ENCODE measurements at places on chromosomes 16 and 17.
A peak's percentile ranks its signal among the peaks of the same experiment; 100 is the strongest.

GRCh38 chr16:13060932-13061331, 159.5 kb downstream of the SHISA9 start:
- no peak for DNase-seq

DNA sequence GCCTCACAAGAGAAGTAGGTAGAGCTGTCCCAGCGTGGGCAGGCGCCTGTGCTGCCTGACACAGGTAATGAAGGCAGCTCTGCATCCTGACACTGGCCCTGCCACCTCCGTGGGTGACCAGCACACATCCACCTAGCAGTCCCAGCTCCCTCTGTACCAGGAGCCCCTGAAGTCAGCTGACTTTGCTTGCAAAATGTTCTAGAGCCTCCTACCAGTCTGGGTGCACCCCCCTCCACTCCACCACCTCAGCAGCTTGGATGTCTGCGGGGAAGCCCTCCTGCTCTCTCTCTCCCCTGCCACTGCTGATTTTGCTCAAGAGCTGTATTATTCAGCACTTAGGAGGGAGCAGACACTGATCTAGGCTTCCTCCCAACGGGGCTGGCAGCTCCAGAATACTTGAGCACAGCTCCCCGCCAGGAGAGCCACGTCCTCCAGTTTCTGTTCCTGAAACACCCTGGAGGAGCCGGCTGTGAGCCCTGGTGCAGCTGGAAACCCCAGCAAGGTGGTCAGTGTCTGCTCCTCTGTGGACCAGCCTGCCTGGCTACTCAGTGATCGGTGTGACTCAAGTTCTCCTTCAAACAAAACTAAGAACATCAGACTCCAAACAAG, 1.0 kb downstream of the RNF166 start:
- peak; percentile 42 for DNase-seq

DNA sequence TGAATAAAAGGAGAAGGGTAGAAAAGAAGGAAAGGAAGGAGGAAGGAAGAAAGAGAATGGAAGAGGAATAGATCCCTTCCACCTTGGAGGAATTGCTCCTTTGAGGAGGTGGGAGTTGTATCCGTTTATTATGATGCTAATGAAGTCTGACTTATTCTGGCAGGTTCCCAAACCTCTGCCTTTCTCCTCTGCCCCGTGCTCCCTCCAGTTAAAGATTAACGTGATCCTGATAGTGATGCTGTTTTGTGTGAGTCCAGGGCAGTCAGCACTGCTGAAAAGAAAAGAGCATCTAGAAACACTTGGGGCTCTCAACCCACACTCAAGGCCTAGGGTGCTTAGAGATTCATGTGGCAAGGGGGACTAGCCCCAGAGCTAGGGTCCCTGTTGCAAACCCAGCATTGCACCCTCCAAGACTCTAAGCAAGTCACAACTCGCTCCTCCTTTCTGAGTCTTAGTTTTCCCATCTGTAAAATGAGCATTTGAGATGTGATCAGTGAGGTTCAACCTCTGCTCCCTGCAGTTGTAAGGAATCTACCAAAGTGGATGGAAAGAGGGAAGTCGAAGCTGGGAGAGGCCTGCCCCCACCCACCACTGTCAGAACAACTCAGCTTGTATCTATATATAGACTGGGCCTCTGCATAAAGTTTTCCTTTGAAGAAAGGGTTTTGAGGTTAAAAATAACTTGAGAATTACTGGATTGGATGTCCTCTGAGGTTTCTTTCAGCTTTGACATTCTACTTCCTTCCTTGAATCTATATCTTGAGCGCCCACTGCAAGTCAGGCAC, 46.9 kb upstream of the TMEM132E start:
- no peak for DNase-seq

DNA sequence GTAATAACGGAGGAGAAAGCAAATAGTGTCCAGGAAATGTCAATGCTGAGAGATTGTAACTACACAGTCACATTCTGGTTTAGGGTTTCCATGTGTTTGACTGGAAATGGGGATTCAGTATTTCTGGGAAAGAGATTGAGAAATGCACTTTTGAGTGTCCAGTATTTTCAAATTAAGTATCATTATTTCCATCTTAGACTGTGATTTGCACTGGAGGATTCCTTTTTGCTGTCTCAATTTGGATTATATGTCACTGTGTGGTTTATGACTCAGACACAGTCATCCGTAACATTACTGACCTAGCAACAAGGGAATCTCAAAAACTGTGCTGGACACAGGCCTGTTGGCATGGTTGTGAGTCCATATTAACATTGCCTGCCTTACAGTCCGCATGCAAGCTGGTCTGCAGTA, 681.4 kb downstream of the CDH11 start:
- DNase-seq: no peak

DNA sequence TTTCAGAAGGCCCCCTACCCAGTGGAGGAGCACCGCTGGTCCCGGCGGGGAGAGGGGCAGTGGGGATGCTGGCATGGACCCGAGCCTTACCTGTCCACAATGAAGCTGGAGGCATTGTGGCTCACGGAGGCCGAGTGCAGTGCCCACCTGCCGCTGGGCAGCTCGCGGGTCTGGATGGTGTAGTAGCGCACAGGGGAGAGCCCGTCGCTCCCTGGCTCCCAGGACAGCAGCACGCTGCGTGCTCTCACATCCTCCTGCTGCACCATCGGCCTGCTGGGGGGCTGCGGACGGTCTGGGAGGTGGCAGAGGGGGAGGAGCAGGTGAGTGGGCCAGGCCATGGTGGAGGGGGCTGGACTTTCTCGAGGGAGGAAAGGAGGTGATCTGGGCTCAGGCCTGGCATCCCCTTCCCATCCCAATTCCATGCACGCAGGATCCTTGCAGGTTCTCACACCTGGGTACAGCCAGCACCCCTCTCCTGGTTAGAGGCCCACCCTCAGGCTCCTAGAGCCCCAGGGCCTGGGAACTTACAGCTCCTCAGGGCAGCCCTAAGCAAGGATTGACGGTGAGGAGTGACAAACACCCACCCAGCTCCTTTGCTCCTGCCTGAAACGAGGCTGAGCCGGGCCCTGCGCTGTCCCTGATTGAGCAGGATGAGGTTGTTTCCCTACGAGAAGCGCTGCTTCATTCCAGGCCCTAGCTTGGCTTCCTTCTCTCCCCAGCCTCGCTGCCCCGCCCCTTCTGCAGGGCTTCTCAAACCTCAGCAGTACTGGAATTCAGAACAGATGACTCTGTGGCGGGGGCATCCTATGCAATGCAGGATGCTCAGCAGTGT, 76.2 kb upstream of the CDC42EP4 start:
- no peak for DNase-seq

GRCh38 chr16:10390330-10390729, 4.5 kb downstream of the ATF7IP2 start:
- no peak for DNase-seq

DNA sequence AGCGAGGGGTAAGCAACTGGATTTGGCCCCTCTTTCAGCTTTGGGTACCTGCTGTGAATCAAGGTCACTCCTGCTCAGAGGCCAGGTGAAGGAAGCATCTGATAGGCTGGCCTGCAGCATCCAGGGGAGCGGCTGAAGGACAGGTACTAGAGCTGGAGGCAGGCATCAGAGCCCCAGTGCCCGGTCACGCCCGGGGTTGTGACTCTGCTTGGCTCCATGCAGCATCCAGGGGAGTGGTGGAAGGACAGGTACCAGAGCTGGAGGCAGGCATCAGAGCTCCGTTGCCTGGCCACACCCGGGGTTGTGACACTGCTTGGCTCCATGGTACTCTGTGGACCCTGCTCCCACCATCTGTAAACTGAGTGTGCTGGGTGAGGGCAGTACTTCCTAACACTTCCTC, 189.7 kb downstream of the XYLT1 start:
- DNase-seq: no peak

DNA sequence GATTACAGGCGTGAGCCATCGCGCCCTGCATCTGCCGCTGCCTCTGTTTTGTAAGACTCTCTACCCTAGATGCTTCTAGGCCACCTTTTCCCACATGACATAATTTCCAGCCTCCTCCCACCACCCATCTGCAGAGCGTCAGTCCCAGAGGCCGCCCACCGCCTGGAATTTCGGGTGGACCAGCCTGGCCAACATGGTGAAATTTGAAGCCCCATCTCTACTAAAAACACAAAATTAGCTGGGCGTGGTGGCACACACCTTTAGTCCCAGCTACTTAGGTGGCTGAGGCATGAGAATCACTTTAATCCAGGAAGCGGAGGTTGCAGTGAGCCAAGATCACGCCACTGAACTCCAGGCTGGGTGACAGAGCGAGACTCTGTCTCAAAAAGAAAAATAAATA, 5.1 kb upstream of the CIBAR2 start:
- no peak for DNase-seq

DNA sequence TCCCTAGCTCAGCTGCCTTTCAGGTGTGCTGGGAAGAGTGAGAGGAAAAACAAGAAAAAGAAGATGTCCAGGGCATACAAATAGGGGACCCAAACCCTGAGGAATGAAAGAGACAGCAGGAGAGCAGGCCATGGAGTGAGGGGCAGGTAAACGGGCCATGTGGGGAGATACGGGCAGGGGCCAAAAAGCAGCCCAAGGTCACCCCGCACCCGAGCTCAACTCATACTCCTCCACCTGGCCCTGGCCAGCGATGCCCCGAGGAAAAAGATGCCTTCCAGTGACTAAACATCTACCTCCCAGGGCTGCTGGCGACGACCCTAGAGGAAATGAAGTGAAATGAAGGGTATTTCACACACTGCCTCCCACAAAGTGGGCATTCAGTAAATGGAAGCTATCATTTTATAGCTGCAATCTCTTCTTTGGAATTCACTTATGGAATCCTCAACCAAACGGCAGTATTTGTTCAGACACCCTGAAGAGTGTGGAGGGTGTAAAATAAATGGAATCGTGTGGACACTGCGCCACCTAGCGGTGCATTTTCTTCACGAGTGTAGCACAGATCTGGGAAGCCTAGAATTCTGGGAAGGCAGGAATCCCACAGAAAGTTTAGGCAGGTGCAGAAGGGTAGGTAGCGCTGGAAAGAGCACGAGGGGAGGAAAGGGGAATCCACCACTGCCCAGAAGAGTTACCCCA, 14.9 kb downstream of the ELAC2 start:
- no peak for DNase-seq

GRCh38 chr16:72021043-72021442, 12.5 kb downstream of the DHODH start:
- DNase-seq: no peak

GRCh38 chr17:57915985-57916757, 39.0 kb downstream of the CUEDC1 start:
- DNase-seq: no peak

- no peak for DNase-seq
Measured at GRCh38 chr17:28372203-28372944, 880 bp downstream of the SARM1 start.

- no peak for DNase-seq
Measured at GRCh38 chr16:987906-988305, 6.3 kb downstream of the SOX8 start.

DNA sequence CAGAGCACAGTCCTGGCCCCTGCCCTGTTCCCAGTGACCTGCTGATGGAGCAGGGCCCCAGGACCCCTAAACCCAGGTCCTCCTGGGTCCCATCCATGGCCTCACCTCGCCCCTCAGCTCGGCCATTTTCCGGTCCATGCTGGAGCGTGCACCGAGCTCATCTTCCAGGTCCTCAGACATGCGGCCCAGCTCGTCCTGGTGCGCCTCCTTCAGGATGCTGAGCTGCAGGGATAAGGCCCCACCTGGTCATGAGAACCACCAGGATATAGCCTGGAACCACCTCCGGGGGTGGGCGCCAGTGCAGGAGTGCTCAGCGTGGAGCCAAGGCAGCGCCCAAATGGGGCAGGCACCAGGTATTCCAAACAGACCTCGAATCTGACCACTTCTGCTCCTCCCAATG, 17.9 kb downstream of the CCDC102A start:
- DNase-seq: no peak

DNA sequence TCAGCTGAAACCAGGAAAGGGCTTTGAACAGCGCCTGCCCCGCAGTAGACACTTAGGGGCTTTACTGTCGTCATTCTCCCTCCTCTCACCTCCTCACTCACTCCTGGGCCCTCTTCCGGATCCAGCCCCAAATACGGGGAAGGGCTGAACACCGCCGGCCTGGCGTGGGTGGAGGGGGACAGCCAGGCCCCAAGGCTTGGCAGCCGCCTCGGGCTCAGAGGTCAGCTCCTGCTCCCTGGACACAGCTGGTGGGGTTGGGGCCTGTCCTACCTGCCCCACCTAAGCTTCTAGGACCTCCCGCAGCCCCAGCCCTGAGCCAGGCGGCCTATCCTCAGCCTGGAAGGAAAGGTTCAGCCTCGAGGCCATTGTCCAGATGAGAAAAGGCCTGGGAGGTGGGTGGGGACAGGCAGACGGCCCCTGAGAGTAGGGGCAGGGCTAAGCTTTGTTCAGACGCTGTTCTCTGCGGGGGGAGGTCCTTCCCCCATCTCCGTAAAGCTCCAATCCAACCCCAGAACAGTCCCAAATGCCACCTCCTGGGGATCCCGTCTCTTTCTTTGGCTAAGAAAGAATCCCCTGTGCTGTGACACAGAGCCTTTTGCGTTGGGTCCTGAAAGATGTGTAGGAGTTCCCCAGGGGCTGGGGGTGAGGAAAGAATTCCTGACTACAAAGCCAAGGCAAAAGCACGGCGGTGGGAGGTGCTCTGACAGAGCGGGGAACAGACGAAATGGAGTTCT, 881 bp upstream of the LLGL1 start:
- DNase-seq: no peak

GRCh38 chr17:67442787-67443624, 65.9 kb downstream of the PITPNC1 start:
- DNase-seq: no peak

DNA sequence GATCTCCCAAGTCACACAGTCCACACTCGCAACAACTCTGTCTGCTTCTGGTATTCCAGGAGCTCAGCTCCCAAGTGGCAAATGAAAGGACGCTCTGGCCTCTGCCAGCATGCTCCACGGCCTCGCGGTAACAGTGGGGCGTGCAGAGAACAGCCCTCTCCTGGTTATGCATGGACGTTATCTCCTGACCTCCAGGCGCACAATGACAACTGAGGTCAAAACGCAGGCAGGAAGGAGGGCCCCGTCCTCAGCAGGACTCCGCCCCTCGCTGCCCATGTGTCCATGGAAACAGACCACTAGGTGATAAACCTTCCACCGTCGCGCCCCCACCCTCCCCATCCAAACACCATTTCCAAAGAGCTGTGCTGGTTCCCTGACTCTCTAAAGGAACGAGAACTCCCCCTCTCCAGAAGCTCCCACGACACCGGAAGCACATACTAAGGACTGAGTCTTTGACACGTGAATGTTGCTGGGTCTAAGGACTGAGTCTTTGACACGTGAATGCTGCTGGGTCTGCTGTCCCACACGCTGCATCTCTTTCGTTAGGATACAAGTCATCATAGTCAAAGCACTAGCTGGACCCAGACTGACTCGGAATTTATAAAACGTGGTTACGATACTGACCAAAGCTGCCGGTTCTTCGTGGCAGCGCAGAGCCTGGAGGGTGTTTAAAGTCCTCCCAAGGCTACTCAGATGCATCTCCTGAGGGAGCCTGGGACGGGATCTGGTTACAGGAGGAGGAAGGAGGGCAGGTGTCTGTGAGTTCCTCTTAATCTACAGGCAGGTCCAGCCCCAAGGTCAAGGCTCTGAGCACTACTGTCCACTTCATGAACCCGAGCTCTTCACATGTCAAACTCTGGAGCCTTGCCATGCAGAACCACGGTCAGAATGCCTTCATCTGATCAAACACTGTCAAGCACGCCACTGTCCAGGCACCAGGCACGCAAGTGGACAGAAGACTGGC, 43.9 kb downstream of the KLHDC4 start:
- DNase-seq: no peak

- DNase-seq: no peak
Measured at GRCh38 chr17:65323049-65323448, 185.9 kb downstream of the RGS9 start.
